Activated CD8-positive, alpha-beta T cell treated with anti-CD3 and anti-CD28 coated beads for 36 hours (primary cell): ENCODE measurements at places on chromosomes 1 and 21.
A peak's percentile ranks its signal among the peaks of the same experiment; 100 is the strongest.

- peak; percentile 42 for DNase-seq
These were observed at the start of gene DIO1 for GRCh38 chr1:53893999-53894636. Gene DIO1 (plus strand): TSS chr1:53894187. CDS start chr1:53894211, 24 bp downstream.

DNA sequence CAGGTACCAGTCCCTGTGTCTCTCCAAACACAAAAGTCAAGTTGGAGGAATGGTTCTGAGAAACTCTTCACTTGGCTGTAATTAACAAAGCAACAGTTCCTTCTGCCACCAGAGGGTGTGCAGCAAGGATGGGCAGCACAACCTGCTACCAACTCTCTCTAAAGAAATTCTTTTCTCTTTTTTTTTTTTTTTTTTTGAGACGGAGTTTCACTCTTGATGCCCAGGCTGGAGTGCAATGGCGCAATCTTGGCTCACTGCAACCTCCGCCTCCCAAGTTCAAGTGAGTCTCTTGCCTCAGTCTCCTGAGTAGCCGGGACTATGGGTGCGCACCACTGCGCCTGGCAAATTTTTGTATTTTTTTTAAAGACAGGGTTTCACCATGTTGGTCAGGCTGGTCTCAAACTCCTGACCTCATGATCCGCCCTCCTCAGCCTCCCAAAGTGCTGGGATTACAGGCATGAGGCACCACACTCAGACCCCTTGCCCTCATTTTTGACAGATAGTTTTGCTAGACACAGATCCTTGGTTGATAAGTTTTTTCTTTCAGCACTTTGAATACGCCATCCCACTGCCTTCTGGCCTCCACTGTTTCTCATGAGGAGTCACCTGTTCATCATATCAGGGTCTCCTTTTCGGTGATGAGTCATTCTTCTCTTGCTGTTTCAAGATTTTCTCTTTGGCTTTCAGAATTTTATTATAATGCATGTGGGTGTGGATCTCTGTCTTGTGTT is 12.1 kb upstream of the DEGS1 start:
- DNase-seq = peak; percentile 30

DNA sequence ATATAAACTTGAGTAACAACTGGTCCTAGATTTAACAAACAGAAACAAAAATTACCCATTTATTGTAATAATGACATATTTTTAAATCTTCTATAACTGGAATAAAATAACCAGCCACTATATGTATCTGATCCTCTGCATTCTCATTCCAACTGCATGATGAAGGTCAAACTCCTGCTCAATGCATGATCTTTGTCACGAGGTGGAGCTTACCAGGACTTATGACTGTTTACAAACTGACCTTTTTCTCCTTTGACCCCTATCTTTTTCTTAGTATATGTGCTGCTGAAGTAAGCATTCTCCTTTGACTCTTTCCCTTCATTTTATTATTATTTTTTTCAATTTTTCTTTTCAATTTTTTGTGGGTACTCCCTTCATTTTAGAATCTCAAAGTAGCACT is 252.2 kb downstream of the PDE4B start:
- DNase-seq = no peak

DNA sequence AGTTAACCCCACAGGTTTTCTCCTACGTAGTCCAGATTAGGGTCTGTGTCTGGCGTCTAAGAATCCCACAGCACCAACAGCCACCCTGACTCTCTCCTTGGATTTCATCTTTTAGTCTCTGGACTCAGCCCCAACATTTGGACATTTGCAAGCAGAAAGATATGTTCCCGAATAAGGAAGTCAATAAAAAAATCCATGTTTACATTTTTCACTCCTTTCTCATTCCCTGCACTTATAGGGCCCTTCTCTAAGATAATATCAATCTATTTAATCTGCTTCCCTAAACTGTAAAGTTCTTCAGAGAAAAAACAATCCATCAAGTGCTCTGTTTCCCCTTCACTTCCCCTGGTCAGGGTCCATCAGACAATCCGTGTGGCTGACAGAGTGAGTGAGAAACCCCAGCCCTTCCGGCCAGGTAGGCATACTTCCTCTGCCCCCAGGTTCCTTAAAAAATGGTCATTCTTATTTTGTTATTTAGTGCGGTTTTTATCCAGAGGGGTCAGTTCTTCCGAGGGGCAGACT is 105.9 kb upstream of the CDC42BPA start:
- no peak for DNase-seq

- DNase-seq = no peak
These were observed 147.4 kb downstream of the GDAP2 start for GRCh38 chr1:117782056-117782455.

- peak; percentile 71 for DNase-seq
These were observed 30.2 kb downstream of the LPAR3 start for GRCh38 chr1:84862810-84863251.

DNA sequence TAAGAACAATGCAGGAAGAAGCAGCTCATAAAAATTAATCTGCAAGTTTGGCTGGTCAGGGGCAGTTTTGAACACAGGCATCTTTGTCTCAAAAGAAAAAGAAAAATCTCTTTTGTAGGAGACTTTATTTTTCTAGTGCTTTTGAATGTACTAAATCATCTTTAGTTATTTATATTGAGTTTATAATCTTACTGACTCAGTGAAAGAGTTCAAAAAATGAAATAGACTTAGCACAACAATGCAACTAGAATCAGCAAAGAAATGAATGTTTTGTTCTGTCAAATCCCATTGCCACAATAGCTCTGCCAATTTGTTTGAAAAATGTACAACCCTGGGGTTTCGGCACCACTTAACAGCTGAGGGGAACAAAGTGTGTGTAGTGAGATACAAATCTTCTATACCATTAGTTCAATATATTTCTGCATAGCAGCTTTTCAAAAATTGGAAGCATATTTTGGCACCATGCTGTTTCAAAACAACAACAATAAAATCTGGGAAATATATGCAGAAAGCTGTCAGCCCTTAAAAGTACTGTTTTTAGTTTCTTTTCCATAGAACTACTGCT is 1969.1 kb downstream of the MRPL39 start:
- DNase-seq = no peak

- DNase-seq = no peak
These were observed 466 bp downstream of the VPS26C start for GRCh38 chr21:37266515-37267221.

- DNase-seq = no peak
These were observed 24.6 kb downstream of the TNFRSF1B start for GRCh38 chr1:12191242-12192032.

GRCh38 chr21:22201126-22201525 is 1202.9 kb downstream of the NCAM2 start:
- no peak for DNase-seq

DNA sequence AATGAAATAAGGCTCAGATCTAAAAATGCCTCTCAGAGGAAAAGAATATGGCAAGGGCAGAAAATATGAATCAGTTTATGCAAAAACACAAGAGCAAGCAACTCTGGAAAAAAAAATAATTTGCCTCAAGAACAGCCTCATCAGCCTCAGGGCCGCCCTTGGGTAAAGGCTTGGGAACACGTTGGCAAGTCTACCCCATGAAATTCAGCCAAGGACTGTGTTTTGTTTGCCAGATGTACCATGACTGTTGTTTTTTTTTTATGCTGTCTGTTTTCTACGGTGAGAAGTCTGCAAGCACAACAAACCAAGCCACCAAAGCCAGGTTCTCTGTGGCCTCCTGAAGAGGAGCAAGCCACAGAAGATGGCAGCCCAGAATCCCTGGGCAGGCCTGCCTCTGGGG is 18.0 kb downstream of the HHIPL2 start:
- DNase-seq = no peak

GRCh38 chr1:48692235-48692634 is 84.5 kb downstream of the BEND5 start:
- DNase-seq = no peak

DNA sequence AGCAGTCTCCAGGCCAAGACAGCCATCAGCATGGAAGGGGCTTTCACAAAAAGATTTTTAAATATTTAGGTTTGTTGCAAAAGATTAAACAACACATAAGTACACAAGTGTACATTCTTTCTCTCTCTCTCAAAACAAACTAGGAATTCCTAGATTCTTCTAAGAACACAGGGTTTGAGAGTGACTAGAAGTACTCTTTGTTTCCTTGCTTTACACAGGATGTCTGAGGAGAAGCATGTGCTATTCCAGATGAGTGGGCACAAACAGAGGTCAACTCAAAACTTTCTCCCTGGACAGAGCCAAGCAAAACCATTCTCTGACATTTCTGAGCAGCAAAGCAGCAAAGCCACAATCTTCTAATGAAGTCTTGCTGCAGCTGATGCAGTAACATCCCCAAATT is 210.6 kb upstream of the HOOK1 start:
- DNase-seq = no peak

DNA sequence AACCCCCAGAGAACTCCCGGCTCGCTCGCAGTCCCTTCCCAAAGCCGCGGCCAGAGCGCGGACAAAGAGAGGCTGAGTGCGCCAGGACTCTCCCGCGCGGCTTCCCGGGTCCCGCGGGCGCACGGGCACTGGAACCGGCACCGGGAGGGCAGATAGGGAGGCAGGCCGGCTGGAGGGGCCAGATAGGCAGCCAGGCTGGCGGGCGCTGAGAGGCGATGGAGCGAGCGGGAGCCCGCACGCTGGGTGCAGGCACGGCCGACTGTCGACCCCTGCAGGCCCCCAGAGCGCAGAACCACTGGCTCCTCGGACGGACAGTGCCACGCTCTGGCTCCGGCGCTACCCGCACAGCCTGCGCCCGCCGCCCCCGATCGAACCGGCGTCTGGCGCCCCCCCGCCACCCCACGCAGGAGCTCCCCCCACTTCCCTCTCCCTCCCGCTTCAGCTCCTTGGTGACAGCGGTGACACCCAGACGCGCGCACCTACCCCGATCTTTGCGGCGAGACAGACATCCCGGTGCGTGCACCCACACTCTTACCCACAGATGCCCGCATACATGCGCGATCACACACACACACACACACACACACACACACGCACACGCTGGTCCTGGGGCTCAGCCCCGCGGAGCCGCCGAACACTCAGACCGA is 534 bp downstream of the SLC6A9 start:
- peak; percentile 62 for DNase-seq

- DNase-seq = no peak
These were observed 4.5 kb downstream of the LEPR start for GRCh38 chr1:65425006-65425405.

DNA sequence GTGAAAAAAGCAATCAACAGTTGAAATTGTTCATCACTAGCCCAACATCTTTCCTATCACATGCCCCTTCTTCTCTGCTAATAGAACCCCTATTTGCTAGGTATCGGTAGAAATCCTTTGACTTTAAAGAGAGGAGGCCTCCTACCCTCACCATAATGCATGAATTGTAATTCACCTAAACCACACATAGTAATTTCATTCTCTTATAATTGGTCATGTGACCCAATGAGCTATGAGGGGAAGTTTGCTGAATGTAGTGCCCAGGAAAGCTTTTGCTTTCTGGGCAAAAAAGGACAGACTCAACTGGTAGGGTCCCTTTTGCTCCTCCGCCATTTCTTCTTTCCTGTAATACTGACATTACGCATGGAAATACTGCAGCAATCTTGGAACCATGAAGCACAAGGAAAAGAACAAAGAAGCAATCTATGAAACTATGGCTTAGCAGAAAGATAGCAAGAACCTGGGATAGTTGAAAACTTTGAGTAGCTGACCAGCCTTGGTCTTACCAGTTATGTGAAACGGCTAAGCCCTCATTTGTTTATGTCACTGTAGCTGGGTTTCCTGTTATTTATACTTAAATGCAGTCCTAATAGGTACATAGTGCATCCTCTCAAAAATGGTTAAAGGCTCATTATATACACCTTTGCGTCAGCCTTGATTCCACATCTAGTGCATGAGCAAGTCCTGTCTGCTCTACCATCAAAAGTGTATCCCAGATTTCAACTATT is 10.2 kb upstream of the CHI3L2 start:
- DNase-seq = no peak

DNA sequence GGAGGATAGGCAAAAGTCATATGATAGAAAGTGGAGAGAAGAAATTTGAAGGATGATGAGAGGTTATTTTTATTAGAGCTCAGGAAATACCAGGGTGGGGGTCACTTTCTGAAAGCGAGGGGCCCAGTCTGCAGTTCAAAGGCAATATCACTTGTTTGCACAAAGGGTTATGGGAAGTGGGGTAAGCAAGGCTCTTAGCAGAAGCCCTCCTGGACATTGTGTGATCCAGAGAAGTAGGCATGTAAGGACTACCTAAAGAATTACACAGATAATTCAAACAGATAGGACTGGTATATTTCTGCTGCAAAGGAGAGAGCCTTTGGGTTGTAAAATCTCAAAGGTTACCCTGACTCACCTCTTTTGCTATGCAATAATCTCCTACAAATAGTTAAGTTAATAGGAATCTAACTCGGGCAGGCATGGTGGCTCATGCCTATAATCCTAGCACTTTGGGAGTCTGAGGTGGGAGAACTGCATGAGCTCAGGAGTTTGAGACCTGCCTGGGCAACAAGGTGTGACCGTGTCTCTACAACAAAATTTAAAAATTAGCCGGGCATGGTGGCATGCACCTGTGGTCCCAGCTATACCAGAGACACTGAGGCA is 25.2 kb upstream of the PRRC2C start:
- no peak for DNase-seq

- no peak for DNase-seq
These were observed 19.7 kb upstream of the RGS7 start for GRCh38 chr1:241376701-241377100.

DNA sequence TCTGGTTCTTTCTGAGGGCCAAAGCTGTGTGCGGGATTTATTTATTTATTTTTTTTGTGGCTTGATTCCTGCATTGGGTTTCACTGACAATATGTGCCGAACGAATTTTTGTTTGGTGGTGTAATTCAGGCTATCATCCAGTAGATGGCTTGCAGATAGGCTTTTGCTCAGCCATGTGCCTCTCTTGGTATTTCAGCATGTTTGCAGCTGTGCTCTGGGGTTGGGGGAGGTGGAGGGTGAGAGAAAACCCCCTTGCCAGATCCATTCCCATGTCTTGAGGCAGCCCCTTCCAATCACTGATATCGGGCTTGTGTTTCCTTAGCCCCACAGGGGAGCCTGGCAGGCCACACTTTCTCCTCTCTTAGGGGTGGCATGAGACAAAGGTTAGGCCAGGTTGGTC is 302.4 kb downstream of the PTGER3 start:
- no peak for DNase-seq

- DNase-seq = no peak
These were observed 11.5 kb downstream of the TMPRSS3 start for GRCh38 chr21:42384156-42384945.

GRCh38 chr1:194289569-194290266 is 1103.3 kb upstream of the B3GALT2 start:
- DNase-seq = peak; percentile 80

GRCh38 chr21:40316104-40316503 is 448.9 kb downstream of the PCP4 start:
- DNase-seq = no peak

- no peak for DNase-seq
These were observed 8.3 kb upstream of the MEF2D start for GRCh38 chr1:156508955-156509234.

DNA sequence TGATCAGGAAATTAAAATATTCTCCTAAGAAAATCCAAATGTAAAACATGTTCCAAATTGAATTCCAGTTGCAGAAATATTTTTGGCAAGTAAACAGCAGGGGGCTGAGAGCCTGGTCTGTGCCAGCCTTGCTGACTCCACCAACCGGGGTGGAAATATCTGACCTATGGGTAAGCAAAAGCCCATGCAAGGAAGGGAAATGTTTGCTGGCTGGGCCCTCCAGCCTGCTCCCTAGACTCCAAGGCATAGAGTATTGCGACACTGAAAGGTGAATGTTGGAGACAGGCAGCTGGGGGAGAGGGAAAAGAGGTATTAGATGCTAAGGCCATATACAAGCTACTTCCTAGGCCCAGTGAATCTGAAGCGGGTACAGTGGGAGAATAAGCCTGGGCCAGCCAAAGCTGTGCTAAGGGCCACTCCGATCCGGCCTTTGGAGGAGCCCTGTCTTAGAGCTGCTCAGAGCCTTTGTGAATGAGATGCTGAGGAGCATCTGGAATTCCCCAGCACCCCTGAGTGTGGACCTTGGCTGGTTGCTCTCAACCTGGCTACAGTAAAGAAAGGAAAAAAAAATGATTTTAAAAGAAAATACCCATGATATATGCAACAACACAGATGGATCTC is 24.9 kb upstream of the ATP1B1 start:
- no peak for DNase-seq
